ENCODE measurements at places on chromosomes 1 and 21.

DNA sequence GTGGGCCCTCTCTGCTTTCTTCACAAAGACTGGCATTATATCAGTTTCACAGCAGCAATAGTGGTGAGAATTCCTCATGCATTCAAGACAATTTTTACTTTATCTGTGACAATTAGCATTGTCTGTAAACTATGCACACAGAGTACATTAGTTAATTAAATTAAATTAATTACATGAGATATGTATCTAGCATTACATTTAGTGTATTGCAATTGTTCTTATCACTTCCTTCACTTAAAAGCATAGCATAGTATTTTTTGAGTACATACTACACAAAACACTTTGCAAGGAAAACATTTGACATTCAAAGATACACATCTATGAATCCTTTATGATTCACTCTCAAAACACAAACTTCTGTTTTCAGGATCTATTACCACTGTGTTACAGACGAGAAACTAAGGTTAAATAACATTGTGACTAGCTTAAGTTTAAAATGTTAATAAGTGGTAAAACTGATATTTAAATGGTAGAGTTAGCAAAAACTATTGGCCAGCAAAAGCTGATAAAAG lies 1542.6 kb downstream of the PLA2G4A start:
- no peak for DNase-seq

- DNase-seq, result no peak
Measured at GRCh38 chr1:224639426-224639975, 23.4 kb downstream of the CNIH3 start.

GRCh38 chr1:24503059-24503751 lies 569 bp downstream of the RCAN3 start:
- DNase-seq, result no peak

DNA sequence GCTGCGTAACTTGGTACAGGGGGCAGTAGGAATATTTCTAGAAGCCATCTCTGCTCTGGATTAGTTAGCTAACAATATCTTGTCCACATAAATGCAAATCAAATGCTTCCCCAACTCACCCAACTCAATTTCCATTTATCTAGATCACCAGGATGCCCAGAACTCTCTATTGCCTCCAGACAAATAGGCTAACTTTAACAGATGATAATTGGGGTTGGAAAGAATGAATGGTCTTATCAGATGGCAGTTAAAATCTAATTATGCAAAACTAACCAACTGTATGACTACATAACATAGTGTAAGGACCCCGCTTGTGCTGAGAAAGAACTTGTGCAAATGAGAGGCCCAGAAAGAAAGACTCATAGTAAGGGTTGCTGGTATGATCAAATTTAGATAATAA lies 1024.8 kb downstream of the PLA2G4A start:
- no peak for DNase-seq

DNA sequence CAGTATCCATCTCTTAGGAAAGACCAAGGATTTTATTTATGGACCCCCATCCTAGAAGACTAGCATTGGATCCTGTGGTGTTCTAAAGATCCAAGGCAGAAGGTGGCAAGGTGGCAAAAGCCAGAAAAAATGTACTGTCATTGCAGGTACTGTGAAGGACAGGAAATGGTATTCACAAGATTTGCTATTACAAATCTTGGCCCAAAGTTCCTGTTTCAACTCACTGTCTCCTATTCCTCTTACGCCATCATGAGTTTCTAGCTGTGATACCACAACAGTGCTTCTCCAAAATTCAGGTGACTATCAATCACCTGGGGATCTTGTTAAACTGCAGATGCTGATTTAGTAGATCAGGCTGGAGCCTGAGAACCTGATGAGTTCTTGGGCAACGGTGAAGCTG lies 21.4 kb downstream of the ACP6 start:
- no peak for DNase-seq

DNA sequence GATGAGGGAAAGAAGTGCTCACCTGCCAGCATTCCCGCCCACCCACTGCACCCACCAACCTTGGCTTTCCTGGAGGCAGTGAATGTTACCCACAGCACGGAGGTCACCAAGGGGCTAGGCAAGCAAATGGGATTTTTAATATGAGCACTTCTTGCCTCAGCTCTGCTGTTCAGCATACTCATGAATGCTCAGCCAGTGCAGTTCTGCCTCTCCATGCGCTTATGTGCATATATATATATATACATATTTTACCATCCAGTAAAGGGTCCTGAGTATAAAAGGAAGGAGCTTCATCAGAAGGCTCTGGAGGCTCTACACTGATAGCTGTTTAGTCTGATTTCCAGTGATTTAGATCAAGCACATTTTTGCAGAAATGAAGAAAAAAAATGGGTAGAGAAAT lies 366.9 kb downstream of the SIPA1L2 start:
- no peak for DNase-seq

GRCh38 chr21:14414932-14415508 lies 32.1 kb upstream of the HSPA13 start:
- DNase-seq, result no peak

GRCh38 chr1:228161866-228162265 lies 3.7 kb upstream of the IBA57 start:
- DNase-seq, result no peak

DNA sequence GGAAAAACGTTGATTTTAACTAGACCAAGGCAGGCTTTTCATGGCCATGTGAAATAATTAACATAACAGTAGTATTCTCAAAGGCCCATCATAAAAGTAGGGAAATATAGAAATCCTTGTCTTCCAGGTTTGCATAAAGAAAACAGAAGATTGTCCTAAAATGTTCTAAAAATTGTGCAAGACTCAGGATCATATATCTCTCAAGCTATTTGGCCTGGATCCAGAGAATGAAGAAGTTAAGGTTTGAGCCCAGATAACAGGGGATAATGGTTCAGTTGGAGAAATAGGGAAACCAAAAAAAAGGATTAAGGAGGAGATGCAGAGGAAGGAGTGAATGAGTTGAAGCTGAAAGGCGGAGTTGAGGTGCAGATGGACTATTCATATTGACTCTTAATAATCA lies 555.5 kb upstream of the NR5A2 start:
- DNase-seq, result no peak

DNA sequence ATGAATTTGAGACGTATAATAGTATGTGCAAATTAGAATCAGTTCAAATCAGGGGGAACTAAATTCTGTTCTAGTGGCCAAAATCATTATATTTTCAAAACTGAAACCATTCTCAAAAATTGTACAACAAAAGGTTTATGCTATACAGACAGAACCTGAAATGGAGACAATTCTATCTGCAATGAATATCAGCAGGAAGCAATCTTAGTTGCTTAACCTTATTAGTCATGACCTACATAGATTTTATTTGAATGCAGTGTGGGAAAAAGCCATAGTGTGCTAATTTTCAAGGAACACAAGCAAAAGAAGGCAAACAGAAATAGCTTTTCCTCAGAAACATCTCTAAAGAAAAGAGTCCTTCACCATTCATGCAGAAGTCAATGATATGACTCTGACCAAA lies 6.5 kb downstream of the AK5 start:
- DNase-seq, result no peak

DNA sequence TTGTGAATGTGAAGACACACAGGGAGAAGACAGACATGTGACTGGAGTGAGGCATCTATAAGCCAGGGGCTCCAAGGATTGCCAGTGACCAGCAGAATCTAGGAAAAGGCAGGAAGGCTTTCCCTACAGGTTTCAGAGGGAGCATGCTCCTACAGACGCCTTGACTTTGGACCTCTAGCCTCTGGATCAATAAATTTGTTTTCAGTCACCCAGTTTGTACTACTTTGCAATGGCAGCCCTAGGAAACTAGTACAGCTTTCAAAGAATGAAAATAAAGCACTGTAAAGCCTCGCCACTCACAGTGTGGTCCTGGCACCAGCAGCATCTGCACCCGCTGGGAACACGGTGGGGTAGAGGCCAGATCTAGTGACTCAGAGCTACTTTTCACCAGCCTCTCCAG lies 510.0 kb downstream of the LTN1 start:
- no peak for DNase-seq

DNA sequence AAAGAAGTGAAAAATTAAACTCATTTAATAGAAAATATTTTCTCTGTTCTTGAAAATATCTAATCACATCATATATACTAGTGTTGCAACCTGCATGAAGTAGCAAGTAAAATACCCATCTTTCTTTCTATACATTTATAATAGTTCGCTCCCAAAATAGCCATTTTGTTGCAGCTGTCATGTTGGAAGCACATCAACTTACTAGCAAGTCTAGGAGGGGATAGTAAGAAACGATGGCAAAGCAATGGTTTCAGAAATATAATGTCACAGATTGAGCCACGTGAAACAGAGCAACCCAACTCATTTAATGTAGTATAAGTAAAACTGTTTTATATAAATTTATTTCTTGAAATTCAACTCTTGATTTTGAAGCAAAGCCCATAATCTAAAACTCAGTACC lies 521.8 kb downstream of the LRRIQ3 start:
- no peak for DNase-seq
